ENCODE measurements at places on chromosomes 7 and 10.

DNA sequence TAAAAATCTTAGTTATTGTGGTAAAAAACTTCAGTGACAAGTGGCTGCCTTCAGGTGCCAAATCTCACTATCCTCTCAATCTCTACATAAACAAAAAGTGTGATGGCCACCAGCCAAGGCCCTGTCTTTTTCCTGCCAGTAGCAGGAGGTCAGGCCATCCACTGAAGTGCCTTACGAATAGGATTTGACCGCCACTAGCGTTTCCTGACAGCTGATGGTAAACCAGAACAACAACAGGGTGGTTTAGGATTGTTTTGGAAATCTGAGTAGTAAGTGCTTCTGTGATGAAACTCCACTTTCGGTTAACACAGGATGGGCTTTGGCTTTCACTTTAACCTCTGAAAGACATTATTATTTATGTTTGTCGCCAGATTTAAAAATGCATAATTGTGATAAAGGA lies 55.7 kb upstream of the OGDHL start:
- DNase-seq = no peak

DNA sequence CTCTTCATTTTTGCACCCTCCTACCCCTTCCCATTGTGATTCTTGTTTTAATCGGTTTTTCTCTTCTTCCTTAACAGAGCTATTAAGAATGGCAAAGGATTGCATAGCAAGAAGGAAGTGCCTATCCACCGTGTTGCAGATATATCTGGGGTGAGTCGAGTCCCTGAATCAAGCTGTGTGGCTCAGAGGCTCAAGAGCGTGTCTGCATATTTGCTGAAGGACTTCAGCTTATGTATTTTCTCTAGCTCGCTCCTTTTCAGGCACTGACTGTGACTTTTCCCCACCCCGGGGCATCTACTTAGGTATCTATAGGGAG lies 126.6 kb downstream of the LRRC4 start:
- DNase-seq = no peak

GRCh38 chr10:73979141-73979808 lies 18.6 kb upstream of the VCL start:
- DNase-seq = no peak

- no peak for DNase-seq
These were observed 238.4 kb upstream of the MKI67 start for GRCh38 chr10:128364631-128365030.

- no peak for DNase-seq
These were observed 552.5 kb upstream of the MBL2 start for GRCh38 chr10:53325066-53325465.

DNA sequence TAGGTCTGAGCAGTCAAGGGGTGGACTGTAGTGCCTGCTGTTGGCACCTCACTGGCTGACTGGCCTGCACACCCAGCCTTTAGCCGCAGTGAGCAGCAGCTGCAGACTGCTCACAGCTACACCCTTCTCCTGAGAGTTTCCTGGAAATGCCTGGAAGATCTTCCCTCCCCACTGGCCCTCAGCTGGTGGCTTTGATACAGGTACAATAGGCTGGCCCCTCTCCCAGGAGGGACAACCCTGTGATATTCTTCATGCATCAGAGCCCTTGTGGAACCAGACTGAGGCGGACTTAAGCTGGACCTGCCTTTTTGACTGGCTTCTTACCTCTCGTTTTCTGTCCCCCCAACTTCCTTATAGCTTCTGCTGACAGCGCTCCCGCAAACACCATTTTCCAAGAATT lies 6.4 kb downstream of the GCK start:
- no peak for DNase-seq

- no peak for DNase-seq
These were observed 275.7 kb downstream of the CELF2 start for GRCh38 chr10:11293332-11293731.

DNA sequence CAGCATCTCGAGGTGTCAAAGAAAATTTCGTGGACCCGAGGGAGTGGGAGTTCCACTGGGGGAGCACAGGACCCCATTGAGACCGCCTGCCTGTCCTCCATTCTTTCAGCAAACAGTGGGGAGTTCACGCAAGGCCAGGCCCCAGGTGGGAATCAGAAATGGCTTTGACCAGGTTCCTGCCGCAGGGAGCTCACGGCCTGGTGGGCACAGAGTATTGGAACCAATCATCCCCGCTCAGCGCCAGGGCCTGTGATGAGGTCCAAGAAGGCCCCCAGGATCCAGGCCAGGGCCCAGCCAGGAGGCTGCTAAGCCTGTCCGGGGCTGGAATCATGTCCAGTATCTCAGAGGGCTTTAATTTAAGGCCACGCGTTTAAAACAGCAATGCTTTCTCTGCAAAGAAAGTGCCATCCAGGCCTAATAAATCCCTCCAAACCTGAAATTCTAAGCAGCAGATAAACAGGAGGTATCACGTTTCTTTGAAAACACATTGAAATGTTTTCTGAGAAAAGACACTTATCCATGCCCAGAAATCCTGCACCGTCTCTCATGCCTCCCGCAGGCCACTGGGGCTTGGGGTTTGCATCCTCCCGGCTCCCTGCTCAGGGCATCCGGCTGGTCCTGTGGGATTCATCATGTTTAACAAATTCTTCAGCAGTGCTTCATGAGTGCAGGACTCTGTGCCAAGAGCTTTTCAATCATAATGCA lies 125.7 kb downstream of the OAT start:
- DNase-seq = no peak

DNA sequence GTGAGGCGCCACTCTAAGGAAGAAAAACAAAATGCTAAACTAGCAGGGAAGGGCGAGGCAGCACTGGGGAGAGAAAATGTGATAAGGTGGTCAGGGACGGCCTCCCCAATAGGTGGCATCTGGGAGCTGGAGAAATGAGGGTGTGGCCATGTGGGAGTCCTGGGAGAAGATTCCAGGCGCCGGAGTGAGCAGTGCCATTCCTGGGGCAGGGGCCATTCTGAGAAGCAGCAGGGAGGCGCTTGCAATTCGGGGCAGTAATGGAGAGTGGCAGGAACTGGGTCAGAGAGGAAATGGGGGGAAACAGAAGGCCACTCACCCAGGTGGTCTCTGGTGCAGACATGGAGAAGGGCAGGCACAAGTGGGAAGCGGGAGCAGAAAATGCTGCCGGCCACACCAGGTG lies 61.8 kb upstream of the LRRC18 start:
- DNase-seq = no peak

GRCh38 chr7:112886208-112886607 lies 96.0 kb upstream of the TMEM168 start:
- DNase-seq = no peak

DNA sequence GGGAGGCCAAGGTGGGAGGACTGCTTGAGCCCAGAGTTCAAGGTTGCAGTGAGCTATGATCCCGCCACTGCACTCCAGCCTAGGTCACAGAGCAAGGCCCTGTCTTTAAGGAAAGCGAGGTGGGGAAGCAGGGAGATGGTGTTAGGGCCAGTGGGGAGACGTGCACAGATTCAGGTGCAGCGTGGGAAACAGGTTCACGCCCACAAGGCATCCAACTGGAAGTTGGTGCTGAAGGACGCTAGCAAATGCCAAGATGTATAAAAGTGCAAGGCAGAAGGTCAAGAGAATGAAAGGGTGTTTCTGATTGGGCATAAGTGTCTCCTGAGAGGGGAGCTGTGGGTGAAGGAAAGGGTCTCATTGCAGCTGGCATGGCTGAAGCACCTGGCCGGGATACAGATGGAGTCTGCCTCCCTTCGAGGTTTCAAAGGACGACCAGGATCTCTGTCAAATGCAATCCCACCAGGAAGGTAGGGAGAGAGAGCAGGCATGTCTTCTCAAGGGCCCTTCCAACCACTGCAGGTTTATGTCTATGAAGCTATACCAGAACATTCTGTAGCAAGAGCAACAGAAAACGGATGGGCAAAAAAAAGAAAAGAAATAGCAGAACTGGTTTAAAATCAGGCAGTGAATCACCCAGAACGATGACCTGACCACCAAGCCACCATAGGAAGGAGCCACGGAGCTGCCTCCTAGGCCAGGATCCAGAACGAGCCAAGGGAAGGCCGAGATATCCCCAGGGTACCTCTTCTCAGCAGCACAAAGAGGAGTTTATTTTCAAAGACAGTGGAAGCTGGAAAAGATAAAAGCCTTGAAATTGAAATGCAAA lies 43.2 kb downstream of the GSDME start:
- DNase-seq = no peak

Measured in GF-D8 (cell line).